Stomach (tissue), 19 donors: ENCODE measurements at places on chromosomes 3 and 15. TPM values are rescaled to one million over a fixed set of nuclear protein-coding genes. Genes with fewer than 3 reads are reported as not detected.
A peak's percentile ranks its signal among the peaks of the same experiment; 100 is the strongest.

The NRROS gene
- 1.5 TPM for total RNA-seq

DNA sequence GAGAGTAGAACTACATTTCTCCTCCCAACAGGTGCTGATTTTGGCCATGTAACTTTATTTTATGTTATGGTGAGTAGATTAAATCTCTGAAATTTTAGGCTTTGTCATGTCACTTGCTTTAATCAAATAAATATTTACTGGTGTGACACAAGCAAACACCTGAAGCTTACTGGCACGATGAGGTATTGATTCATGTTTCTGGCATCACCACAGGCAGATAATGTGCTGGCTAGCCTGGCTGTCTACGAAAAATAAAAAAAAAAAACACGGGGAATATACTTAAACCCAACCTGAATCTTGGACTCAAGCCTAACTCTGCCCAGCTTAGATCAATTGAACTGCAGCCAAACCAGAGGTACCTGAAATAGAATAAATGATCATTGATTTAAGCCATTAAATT lies 65.6 kb upstream of the CADM2 start:
- no peak overlapping the region for H3K27ac ChIP-seq
- no peaks in the 10 kb centered on the region for H3K4me1 ChIP-seq
- no peaks in the 10 kb centered on the region for H3K36me3 ChIP-seq
- no peak overlapping the region for H3K4me3 ChIP-seq
- no peaks in the 10 kb centered on the region for H3K27me3 ChIP-seq

The UBA3 gene
- total RNA-seq: 64.6 TPM

DNA sequence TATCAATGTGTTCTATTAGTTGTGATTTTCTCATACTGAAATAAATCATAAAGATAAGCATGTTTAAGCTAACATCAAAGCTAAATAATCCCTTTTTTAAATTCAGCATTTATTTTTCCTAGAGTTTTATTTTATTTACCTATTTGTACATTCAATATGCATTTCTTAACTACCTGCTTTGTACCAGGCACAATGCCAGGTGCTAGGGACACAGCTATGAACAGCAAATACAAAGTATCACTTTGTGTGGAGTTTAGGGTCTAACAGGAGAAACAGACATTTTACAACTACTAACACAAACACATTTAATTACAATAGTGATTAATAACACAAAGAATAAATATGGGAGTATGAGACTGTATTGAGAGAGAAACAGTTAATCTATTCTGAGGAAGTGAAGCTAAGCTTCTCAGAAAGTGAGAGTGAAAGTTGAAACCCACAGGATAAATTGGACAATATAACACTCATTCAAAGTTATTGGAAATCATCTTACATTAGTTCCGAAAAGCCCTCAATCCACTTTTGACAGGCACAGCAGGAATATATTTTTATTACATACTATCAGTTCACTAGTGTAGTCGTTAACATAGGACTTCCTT lies 159.6 kb downstream of the GBE1 start:
- no peaks in the 10 kb centered on the region for H3K27me3 ChIP-seq
- no peak overlapping the region for H3K4me3 ChIP-seq
- DNase-seq: no peak
- H3K4me1 ChIP-seq: no peaks in the 10 kb centered on the region

DNA sequence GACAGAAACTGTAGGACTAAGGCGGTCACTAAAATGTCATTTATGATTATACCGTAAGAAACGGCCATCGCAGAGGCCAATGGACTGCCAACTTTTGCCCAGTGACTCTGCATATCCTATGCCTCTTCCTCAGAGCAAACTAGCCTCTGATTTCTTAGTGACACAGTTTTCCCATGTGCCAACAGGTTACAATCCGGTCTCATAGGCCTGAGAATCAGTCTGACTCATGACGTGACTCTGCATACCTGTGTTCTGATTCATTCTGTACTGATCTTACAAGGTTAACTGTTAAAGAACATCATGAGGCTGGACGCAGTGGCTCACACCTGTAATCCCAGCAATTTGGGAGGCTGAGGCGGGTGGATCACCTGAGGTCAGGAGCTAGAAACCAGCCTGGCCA lies 17.8 kb downstream of the RUBCN start:
- H3K36me3 ChIP-seq: peaks cover 20% of the 10 kb centered on the region
- H3K4me1 ChIP-seq: no peaks in the 10 kb centered on the region
- no peak overlapping the region for H3K4me3 ChIP-seq
- DNase-seq: peak; percentile 25
- H3K27ac ChIP-seq: no peak overlapping the region

The MRPL3 gene
- 12.8 TPM for total RNA-seq

The VILL gene
- 154 TPM for total RNA-seq

The KLHDC8B gene
- 41.1 TPM for total RNA-seq

DNA sequence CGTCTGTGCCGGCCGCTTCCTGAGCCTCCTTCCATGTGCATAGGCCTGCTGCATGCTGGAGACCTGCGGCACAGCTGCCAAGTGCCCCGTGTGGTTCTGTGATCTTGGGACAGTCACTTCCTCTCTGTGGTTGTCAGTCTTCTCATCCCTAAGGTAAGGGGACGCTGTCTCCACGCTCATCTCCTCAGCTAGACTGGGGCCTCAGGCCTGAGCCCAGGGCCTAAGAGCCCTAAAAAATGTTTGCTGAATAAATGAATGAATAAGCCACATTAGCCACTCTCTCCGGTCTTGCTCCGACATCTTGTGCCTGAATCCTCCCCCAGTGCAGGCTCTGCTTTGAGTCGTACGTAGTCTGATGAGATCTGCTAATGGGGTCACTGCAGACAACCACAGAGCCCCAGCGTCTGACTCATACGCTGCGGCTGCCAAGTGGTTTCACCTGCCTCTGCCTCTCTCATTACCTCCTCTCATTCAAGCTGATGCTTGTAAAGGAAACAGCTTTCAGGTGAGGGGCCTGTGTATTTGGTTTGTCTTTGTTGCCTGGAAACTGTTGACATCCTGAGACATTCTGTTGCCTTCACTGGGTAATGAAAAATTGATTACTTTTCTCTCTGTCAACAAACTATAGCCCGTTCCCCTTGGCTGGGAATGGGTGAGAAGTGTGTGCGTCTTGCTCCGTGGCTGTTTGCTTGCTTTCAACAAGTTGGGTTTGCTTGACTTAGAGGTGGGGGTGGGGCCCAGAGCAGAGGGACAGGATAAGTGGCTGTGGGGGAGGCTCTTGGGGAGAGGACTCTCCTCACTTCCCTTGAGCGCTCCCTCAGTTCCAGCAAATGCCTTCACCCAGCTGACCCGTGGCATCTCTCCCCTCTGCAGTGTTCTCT lies 15.9 kb downstream of the RPLP1 start:
- peak overlapping the region; percentile 74 for H3K27ac ChIP-seq
- peak; percentile 76 for DNase-seq
- no peaks in the 10 kb centered on the region for H3K27me3 ChIP-seq
- H3K4me1 ChIP-seq: peaks cover 33% of the 10 kb centered on the region
- H3K36me3 ChIP-seq: no peaks in the 10 kb centered on the region
- H3K4me3 ChIP-seq: no peak overlapping the region
